ENCODE measurements at places on chromosomes 3 and 15.

DNA sequence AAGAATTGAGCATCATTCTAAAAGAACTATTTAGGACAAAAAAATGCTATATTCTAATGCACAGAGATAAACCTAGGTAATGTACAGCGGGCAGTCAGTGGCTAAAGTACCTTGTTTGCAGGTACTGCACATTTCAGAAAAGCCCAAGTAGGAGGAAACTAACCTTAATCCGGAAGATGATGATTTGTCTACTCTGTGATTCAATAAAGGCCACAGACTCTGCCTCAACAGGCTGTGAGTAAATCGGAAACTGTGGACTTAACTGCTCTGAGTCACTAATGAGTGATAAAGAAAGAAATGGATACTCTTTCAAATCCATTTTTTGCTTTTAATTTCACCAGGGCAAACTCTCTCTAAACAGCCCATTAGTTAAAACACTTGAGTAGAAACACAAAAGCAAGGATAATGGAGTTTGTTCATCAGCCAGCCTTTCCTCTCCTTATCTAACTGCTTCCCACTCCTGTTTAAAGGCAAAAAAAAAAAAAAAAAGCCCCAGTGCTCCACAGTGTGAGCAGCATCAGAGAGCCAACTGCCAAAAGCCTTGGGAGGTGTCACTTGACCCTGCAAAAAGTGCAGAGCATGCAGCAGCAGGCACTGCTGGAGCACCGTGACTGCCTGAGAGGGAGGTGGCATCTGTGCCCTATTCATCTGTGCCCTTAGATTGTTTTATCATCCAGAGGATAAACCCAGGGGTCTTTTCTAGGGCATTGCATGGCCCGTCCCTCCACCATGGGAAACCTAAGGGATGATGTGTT lies 187.7 kb downstream of the SATB1 start:
- DNase-seq, result no peak

DNA sequence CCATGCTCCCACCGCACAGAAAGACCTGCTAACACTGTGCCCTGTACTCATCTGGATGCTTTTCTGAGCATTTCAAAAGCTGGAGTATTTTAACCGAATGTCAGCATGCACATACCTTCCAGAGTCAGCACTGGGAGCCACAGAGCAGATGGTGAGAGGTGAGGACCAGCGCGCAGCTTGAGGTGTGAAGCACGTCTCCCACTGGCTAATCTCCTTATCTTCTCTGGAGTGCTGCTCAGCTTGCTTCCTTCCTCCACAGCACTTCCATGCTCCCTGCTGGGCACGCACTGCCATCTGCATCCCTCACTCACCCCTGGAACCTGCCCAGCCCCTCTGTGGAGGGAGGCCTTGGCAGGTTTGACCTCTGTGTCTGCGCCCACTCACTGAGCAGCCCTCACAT lies at the start of gene GNB5:
TSS of gene GNB5 (minus strand) at position 186 of the 400 bp plus-strand sequence. CDS start 6,716 bp downstream, outside the sequence.
- DNase-seq, result no peak

DNA sequence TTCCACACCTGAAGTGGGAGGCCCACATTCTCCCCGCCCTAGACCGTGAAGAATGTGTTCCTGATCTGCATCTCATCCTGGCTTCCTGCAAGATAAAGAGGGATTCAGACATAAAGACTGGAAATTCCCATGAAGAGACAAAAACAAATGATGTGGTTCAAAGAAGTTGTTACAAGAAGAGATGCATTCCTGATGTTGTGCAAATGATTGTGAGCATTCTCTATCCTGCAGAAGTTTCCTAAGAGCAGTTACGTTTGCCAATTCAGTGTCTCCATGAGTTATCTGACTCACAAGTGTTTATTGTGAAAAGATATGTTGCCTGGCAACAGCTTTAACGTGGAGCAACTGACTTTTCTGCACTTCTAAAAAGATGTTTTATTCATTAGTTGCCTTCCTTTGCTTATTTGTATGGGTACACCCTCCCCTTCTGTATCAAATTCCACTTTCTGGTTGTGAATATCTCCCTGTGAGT lies 107.8 kb downstream of the ZIC4 start:
- no peak for DNase-seq

- no peak for DNase-seq
These were observed 60.5 kb downstream of the MYRIP start for GRCh38 chr3:39869890-39870289.

DNA sequence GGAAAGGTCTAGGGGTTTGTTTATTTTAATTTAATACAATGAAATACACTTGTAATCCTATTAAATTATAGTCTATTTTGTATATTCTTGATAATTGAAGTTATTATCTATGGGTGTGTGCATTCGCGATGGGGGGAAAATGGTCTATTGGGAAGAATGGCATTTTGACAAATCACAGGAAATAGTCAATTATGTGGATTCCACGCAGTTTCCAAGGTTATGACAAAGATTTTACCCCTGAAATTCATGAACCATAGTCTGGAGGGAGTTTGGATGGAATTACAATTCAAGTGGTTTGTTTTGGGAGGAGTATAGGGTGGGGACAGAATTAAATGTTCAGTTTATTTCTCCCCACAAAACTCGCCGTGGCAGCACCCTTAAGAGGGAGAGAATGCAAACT lies 66.5 kb downstream of the RBMS3 start:
- DNase-seq, result no peak

DNA sequence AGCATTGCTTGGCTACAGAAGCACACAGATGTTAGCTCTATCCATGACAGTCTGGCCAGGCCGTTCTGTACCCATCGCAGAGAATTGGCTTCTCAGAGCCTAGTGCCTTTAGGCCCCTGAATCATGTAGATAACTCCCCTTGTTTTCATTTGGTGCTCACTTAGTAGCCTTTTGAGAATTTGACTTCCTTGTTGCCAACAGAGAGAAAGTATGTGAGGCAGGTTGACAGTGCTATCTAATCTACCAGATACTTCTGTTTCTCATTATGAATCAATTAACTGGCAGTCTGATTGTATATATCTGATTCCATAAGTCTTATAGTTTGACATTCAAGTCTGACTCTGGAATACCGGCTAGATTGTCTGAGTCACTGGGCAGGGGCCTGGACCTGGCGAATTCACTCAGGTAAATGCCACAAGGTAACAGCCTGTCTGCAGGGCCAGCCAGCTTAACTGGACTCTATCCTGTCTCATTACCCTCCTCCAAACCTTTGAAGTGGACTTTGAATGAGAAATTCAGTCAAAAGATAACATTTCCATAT lies 160.2 kb downstream of the GHSR start:
- no peak for DNase-seq

- DNase-seq, result no peak
These were observed 19.0 kb upstream of the AGBL1 start for GRCh38 chr15:86060674-86061073.

DNA sequence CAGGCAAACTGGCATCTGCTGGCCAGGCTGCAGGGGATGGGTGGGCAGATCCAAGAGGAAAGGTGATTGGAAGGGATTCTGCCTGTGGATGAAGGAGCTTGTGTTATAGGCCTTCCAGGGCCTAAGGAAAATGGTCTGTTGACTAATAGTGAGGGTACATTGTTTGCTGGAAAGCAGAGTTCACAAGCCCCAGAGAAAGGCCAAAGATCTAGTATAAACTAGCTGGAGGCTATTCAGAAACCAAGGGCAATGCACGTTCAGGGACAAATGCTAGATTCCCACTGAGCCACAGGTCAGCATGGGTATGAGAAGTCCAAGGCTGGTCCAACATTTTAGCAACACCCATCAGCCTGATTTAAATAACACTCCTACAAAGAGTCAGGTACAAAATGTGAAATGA lies 74.7 kb downstream of the FBN1 start:
- DNase-seq, result no peak

DNA sequence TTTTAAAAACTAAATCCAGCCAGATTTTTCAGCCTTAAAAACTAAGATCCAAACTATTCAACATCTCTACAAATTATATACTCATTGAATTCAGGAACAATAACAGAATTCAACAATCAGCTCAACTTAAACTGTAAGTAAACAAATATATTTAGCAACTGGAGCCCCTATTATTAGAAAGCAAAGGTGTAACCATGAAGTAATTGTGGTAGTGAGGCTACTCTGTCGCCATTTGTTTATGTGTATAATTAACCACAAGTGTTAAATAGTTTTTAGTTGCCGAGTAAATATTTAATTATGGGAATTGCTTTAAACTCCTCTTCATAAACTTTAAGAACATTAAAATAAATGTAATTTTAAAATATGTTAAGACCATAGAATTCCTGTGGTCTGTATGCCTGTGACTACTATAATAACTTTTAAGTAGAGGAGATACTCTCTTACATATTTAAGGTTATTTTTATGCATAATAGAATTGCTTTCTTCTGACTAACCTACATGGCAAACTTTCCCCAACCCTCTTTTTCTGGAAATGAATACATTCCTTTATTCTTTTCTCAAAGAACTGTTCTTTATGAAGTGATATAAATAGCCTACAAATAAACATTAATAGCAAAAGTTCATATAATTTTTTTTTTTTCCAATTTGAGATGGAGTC lies 51.2 kb downstream of the MFN1 start:
- no peak for DNase-seq

DNA sequence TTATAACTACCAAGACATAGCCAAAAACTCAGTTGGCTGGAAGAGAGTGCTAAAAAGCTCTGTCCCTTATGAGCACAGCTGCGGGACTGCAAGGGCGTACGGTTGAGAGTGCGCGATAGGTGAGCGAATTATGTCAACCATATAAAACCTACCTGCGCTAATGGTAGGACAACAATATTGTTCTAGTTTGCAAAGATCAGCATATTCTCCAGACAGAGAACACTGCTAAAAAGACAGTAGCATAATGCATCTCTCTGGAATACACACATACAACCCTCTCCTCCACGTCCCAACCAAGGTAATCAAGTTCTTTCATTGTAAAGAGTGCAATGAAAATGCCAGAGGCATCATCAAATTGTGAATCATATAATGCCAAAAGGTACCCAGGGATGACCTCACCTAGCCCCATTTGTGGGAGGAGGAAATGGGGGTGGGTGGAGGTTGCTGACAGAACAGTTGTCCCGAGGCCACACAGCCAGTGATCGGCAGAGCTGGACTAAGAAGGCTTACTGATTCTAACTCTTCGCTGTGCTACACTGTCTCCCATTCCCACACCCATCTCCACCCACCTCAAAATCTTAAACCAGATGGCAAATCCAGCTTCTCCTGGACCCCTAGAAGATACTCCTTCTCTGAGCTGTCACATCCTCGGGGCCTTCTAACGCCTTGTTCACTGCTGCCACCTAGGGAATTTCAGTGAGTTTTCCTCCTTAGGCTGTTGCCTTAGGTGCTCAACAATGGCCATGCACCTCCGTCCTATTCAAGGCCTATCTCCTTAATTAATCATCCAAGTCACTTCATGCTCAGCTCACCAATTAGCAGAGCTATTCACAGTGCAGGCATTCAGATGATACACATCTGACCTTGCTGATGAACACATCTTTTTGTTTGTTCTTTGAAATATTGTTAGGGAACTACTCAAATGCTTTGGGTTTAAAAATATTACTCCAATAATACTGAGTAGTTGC lies 60.7 kb downstream of the RPL22L1 start:
- DNase-seq, result no peak

GRCh38 chr15:66963710-66964109 lies 101.7 kb upstream of the SMAD3 start:
- no peak for DNase-seq

Data from effector memory CD8-positive, alpha-beta T cell (primary cell).